Fibroblast of the aortic adventitia (primary cell): ENCODE measurements at places on chromosomes 6 and 20. TPM values are rescaled to one million over a fixed set of nuclear protein-coding genes. Genes with fewer than 3 reads are reported as not detected.
A peak's percentile ranks its signal among the peaks of the same experiment; 100 is the strongest.

- peak; percentile 80 for DNase-seq
These were observed 17.9 kb downstream of the ABHD12 start for GRCh38 chr20:25372584-25373336.

GRCh38 chr6:158039571-158040050 is 57.9 kb downstream of the SYNJ2 start:
- DNase-seq: no peak

DNA sequence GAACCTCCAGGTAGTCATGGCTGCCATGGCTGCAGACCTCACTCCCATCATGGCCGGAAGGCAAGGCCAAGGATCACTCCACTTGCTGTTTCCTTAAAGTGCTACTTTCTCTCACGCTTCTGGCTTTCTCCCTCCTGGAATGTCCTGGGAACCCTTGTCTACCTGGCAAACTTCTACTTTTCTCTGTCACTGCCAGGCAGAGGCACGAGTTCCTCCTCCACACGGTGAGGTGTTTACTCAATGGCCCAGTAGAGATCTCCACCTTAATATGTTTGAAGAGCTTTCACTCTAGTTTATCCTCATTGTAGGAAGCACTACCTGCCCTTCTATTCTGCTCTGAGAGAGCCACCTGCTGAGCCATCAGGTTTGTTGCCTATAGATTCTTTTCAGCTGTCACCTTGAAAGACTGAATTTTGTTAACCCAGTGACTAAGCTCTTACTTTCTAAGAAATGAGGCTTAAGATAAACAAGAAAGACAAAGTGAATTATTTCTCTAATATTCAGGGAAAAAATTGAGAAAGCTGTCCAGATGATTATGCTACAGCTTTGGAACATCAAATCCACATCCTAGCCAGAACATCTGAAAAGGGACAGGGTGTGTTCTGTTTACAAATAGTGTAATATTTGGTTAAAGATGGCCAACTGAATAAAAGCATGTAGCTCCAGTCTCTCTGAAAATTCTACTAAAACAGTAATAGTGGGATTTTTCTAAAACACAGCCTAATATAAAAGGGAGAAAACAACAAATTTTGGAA is 54.9 kb downstream of the PLAGL1 start:
- no peak for DNase-seq

- DNase-seq: no peak
These were observed 4.7 kb upstream of the C6orf132 start for GRCh38 chr6:42147138-42147562.

DNA sequence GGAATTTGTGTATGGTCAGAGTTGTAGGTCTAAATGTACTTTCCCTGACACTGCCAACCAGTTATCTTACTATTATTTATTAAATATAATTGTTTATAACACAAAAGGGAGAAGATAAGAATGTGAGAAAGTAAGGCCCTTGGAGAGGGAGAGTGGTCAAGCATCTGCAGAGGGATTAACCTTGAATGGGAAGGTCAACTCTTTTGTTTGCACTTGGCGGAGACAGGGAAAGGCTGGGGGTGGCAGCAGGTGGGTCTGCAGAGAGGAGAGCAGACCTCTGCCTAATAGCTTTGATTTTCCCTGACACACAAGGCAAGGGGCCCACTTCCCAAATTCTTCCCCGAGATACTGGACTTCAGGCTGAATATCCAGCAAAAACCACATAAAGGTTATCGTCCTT is 4.2 kb downstream of the LRP11 start:
- no peak for DNase-seq

- no peak for DNase-seq
These were observed 2.3 kb downstream of the TFAP2C start for GRCh38 chr20:56631318-56631989.

DNA sequence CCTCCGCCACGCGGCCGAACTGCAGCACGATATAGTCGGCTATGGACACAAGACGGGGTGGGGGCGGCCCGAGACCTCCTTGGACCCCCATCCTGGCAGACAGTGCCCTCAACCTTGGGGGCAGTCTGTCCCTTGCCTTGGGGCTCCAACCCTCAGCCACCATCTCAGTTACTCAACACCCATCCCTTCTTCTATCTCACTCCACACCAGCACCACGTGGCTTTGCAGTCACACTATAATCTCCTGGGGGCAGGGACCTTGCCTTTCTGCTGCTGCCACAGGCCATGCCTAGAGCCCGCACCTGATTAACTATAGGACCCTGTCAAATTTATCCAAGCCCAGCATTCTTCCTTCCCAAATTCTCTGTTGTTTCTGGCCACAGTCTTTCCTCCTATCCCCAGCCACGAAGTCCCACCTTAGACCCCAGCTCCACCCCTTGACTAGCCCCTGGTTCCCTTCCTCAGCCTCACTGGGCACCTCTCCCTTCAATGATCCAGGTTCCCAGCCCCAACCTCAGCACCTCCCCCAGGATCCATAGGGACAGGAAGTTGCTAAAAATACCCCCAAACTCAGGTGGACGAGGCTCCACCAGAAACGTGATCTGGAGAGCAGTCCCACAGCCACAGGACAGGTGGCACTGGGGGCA is 1.7 kb upstream of the TEAD3 start:
- DNase-seq: no peak

DNA sequence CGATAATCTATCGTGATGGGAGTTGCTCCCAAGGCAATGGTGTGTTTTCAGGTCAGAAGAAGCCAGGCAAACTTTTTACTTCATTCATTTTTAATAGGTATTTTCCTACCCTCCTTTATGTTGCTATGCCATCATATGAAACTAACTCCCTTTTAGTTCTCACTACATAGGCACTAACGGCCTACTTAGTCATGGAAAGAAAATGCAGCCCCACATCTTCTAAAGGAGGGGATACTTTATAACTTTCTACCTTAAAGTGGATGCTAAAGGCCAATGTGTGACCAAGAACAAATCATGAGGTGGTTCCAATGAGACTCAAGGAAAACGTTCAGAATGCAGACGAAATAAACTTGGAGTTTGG is 193.8 kb downstream of the FOXA2 start:
- no peak for DNase-seq

DNA sequence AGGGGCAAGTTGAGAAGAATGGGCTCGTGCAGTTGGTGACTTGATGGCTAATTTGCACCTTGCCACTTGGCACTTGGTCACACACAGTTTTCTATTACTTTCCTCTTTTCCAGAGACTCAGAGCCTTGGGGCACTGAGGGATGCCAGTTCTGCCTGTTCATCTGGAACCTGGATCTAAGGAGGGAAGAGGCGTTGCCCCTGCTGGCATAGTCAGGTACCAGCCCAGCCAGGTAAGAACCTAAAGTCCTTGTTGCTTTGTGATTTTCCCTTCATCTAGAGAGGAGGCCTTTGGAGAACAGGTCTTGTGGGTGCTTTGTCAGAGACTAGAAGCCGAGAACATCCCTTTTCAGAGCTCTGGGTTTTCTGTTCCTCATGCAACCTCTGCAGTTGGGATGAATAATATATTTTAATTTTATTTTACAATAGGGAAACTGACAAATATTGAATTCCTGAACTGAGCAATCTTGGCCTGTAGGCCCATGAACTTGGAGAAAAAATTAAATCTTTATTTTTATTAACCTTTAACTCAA is 11.4 kb downstream of the SYTL3 start:
- DNase-seq: no peak

DNA sequence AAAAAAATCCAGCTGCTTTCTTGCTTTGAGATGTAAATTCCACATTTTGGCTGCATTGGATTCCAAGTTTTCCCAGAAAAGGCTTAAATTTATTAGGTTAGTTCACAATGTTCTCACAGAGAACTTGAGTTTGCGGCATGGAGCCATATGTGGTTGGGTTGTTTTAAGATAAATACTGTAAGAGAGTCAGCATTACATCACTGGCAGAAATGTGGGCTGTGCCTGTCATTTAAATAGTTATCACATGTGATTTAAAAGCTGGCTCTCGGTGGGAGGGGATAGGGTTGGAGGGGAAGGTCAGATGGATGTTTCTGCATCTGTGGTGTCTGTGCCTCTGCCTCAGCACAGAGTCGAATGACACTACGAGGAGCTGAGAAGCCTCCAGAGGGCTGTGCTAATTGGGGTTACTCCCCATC is 73.8 kb upstream of the SCP2D1 start:
- peak; percentile 86 for DNase-seq

ZNF512B gene
- 7.9 and 12.3 TPM in 2 replicates for total RNA-seq
